ENCODE measurements at places on chromosomes 4 and X. TPM values are rescaled to one million over a fixed set of nuclear protein-coding genes. Genes with fewer than 3 reads are reported as not detected.

RAB33A gene
- total RNA-seq: 0.49 TPM

ZNF630 gene
- total RNA-seq: 2.3 TPM

GSX2 gene
- 0.04 TPM for total RNA-seq

GAGE13 gene
- total RNA-seq: not detected

TMSB15A gene
- total RNA-seq: 16.0 TPM

SRPK3 gene
- 195 TPM for total RNA-seq

TLR2 gene
- total RNA-seq: 3.6 TPM

ABCG2 gene
- 5.3 TPM for total RNA-seq

ATP1B4 gene
- total RNA-seq: 298 TPM

H2BW2 gene
- total RNA-seq: not detected

AFF2 gene
- total RNA-seq: 6.1 TPM

RRH gene
- 0.18 TPM for total RNA-seq

BCORL1 gene
- total RNA-seq: 4.3 TPM

PITX2 gene
- 23.4 TPM for total RNA-seq

SPANXN3 gene
- total RNA-seq: not detected

TMPRSS11A gene
- total RNA-seq: not detected

SMIM20 gene
- total RNA-seq: 52.6 TPM

ESX1 gene
- total RNA-seq: not detected

ARMCX4 gene
- total RNA-seq: 18.5 TPM

ARR3 gene
- not detected for total RNA-seq

ZNF732 gene
- total RNA-seq: 2.1 TPM

DCLK2 gene
- 4.5 TPM for total RNA-seq

ETDB gene
- not detected for total RNA-seq

TLL1 gene
- total RNA-seq: 3.9 TPM

CACNA1F gene
- 0.09 TPM for total RNA-seq

CENPVL1 gene
- total RNA-seq: not detected

DHX15 gene
- total RNA-seq: 113 TPM

SPANXA2 gene
- not detected for total RNA-seq

TIGD4 gene
- 4.4 TPM for total RNA-seq

GPM6B gene
- 16.8 TPM for total RNA-seq

MAGEA10 gene
- not detected for total RNA-seq

ZXDA gene
- 3.8 TPM for total RNA-seq

BEX2 gene
- 35.5 TPM for total RNA-seq

BEND2 gene
- total RNA-seq: not detected

TMEM271 gene
- 0.04 TPM for total RNA-seq

OTC gene
- total RNA-seq: 0.04 TPM

ZIC3 gene
- 0.04 TPM for total RNA-seq

Measured in muscle of leg (tissue), 16 donors.